CD4-positive, alpha-beta T cell treated with Interferon gamma for 1 hour (primary cell): ENCODE measurements at places on chromosomes 3 and 15.

GRCh38 chr15:79154483-79155135 lies 64.0 kb upstream of the RASGRF1 start:
- no peak for DNase-seq

DNA sequence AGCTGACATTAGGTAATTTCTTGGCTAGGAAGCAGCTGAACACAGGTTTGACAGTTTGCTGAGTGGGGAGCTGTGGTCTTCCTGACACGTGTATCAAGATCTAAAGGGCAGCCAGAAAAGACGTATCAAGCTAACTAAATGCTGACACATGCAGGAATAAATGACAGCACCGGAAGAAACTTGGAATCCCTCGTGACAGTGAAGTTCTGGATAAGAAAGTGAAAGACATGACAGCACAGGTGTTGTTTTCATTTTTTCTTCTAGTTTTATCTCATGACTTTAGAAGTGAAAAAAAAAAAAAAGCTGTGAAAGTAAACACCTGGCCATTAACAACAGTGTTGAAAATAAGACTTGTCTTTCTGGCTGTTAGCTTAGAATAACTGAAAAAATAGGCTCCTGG lies 48.7 kb downstream of the FGF7 start:
- DNase-seq = no peak

DNA sequence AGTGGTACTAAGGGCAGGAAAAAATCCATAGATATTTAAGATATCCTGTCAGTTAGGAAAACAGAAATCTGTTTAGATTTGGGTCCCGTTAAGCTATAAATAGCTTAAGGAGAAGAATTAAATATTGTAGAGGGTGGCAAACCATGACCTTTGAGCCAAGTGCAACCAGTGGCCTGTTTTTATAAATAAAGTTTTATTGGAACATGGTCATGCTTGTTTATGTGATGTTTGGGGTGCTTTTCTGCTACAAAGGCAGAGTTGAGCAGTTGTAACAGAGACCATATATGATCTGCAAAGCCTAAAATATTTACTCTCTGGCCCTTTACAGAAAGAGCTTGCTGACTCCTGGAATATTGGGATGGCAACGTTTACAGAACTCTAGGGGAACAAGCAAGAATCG lies 66.3 kb downstream of the SQOR start:
- no peak for DNase-seq

- DNase-seq = no peak
These were observed 379.2 kb downstream of the VPS13C start for GRCh38 chr15:61681038-61681418.

- DNase-seq = no peak
These were observed 750.4 kb upstream of the NR2F2 start for GRCh38 chr15:95580121-95580520.

- no peak for DNase-seq
These were observed 58.7 kb downstream of the CHSY1 start for GRCh38 chr15:101193120-101193644.

DNA sequence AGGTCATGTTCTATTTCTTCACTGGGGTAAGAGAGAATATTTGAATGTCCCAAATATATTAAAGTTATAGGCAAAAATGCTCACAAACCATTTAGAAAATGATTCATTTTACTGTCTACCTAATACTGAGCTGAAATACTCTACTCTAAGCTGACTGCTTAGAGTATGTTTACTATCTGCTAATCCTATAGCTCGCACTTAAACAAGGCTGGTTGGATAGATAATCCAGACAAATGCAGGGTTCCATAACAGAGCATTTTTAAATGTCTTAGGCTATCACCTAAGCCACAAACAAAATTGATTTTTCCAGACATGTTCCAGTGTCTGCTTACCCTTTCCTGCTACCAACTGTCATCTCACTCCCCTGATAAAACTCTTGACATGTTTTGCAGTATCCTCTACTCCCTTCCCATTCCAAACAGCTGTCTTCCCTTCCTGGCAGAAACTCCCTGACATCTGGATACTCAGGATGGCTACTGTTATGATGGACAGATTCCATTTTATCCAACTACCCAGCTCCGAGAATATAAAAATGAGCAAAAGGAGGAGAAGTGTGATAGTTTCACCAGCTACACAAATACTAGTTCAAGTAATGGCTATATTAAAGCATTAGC lies 1034.7 kb downstream of the FHIT start:
- DNase-seq = no peak

- DNase-seq = no peak
These were observed 778 bp downstream of the MTMR10 start for GRCh38 chr15:30990446-30991254.

DNA sequence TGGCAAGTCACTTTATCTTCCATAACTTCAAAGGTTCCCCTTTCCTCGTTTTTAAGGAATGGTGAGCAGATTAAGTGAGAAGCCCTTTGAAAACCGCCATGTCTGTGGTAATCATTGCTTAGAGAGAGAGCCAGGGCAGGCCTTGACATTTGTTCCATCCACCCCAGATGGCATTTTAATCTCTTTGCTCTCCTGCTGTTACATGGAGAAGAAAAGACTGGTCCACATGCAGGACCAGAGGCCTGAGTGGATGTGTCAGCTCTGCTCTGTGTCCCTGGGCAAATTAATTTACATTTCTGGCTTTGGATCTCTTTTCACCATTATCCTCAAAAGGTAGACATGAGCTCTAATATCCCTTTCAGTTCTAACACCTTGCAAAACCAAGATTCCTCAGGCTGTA lies 157.3 kb upstream of the LPP start:
- DNase-seq = no peak

- no peak for DNase-seq
These were observed 29.9 kb downstream of the IGSF10 start for GRCh38 chr3:151430821-151431484.

- DNase-seq = no peak
These were observed 87.3 kb upstream of the PRR23C start for GRCh38 chr3:139131951-139132350.

DNA sequence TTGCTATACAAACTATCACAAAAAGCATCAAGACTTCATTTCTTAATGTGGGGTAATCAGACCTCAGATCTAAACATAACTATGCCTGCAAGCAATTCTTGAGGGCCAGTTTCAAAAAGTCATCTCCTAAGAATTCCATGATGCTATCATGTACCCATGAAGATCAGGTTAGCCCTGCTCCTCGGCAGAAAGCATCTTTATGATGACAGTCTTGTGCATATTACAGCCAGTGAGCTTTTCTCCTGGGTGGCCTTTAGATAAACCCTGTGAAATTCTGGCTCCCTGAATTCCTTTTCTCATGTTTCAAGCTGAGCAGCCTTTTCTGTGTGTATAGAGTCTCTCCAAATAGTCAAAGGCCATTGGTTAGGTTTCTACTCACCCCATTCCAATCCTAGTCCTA lies 201.9 kb upstream of the MCTP2 start:
- DNase-seq = no peak

DNA sequence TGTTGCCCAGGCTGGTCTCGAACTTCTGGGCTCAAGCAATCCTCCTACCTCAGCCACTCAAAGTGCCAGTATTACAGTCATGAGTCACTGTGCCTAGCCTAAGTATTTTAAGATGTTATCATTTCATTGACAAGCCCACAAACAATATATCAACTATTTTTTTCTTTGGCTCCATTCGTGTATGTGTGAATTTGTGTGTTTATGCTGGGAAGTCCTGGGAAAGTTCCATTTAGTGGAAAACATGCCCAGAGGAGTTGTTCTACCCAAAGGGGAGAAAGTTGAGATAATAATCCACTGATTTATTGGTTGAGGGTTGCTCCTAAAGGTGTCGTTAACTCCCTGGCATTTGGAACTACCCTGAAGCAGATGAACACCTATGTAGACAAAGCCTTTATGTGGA lies 58.8 kb downstream of the KIF9 start:
- no peak for DNase-seq

DNA sequence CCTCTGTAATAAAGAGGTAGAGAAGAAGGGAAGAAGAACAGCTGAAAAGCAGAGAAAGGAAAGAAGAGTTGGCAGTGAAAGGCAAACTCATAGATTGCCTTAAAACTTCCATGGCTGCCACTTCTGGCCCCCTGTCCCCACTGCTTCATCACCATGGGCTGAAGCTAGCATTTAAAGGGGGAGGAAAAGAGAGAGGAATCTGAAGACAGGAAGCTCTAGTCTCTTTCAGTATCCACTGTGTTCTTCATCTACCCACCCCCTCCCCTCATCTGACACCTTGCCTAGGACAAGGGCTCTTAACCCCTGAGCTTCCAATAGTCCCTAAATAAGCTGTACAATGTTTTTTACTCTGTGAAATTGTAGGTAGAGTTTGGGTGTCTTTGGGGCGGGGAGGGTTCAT lies 60.6 kb downstream of the ALCAM start:
- no peak for DNase-seq

DNA sequence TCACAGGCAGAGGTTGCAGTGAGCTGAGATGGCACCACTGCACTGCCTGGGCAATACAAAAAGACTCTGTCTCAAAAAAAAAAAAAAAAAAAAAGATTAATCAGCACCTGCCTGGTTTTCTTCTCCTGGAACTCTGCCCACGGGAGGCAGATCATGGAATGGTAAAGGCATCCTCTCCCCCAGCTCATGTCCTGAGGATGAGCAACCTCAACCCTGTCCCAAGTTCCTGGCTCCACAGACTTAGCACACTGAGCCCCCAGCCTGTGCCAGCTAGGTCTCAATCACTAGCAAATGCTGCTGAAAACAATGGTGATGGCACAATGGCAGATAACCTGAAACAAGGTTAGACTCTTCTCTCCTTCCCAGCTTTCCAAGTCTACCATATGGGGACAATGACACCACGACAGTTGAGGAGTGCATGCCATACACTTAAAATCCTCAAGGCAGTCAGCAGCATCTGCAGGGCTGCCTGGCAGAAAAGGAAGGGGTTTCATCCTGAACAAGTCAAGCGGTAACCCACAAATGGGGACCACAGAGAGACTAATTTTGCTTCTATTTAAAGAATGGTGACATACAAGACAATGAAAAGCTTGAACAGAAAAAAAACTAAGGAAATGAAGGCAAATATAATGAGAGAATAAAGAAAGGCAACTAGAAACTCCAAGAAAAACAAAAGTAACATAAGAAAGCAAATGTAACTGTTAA lies 4.8 kb downstream of the CLN6 start:
- no peak for DNase-seq
